ENCODE measurements at places on chromosomes 2 and 18.

GRCh38 chr2:32061973-32062861 lies 1.1 kb upstream of the SPAST start:
- no peak for DNase-seq

GRCh38 chr2:148726228-148726627 lies 81.7 kb downstream of the EPC2 start:
- no peak for DNase-seq

DNA sequence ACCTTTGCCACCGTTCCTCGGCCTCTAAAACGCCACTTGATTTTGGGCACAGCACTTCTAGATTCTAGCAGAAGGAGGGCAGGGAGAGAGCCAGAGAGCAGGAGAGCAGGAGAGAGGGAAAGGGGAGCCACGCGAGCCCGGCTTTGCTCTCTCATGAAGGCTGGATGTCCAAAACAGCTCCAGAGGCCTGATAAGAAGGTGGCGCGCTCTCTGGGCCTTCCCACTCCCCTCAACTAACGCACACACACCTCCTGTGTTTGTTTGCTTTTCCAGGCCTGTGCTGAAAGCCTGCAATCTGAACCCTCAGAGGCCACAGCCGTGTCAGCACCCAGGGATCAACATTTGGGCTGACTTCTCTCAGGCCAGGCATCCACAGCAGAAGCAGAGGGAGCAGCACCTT lies 184.8 kb upstream of the SOX11 start:
- DNase-seq, result no peak

GRCh38 chr18:27839141-27839540 lies 337.8 kb downstream of the CDH2 start:
- no peak for DNase-seq

- DNase-seq, result no peak
These were observed 145.2 kb upstream of the MMADHC start for GRCh38 chr2:149732730-149733290.

GRCh38 chr18:58893388-58894099 lies 28.9 kb downstream of the ZNF532 start:
- no peak for DNase-seq

GRCh38 chr2:18548621-18549020 lies 11.8 kb downstream of the RDH14 start:
- DNase-seq, result no peak

DNA sequence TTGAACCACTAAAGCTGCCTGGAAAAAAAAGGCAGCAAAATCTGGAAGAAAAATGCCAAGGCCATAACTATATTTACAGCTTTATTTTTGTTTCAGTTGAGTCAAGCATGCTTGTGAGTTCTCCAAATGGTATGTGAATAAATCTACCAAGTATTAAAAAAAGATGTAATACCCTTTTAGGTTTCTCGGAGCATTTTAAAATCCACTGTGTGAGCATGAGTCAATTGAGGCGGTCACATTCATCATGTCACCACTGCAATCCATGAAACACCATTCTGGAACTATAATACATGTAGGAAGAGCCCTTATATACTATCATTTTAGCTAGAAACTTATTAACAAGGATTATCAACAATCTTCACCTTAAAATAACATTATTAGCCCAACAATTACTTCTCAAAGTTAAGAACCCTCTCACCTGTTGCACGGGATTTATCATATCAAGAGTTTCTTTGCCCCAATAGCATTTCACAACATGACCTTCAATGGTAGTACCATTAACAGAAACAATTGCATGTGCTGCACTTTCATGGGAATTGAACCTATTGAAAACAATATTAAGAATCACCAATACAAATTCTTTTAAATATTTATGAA lies 24.2 kb upstream of the C2orf42 start:
- no peak for DNase-seq

GRCh38 chr2:85750587-85751575 lies 2.9 kb upstream of the ATOH8 start:
- peak; percentile 68 for DNase-seq

DNA sequence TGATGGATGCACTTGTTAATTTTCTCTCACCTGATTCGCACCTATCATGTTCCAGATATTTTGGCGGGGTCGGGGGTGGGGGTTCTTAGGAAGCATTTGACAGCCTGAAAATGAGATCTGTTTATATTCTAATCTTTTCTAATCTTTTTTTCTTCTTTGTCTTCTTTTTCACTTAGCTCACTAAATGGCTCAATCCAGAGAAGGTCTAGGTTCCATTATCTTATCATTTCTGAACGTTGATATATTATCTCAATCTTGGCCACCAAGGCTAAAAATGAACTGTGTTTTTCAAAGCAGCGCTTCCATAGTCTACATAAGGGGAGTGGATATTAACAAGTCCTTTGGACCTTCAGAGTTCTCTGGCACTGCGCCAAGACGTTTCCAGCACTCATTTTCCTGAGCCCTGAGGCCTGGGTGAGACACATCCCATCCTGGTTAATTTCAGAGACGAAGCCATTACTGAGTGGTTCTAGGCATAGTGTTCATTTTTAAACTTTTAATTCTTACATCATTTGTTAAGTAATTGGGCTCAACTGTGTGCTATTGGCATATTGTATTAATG lies 229.0 kb downstream of the SOX11 start:
- no peak for DNase-seq

DNA sequence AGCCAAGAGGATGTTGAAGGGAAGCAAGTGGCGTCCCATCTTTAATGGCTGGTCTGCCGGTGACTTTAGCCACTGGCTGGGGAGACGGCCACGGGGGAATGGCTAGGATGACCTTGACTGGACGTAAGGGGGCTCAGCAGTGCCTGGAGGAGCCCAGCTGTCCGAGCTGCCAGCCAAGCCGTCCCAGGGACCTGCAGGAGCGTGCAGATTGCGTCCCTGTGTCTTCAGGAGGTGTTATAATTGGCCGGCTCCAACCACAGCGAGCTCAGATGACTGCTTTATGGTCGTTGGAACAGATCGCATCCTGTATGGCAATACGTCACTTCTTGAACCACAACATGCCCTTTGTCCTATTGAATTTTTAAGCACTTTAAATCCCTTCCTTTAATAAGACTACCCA lies 204.6 kb downstream of the EIPR1 start:
- no peak for DNase-seq

DNA sequence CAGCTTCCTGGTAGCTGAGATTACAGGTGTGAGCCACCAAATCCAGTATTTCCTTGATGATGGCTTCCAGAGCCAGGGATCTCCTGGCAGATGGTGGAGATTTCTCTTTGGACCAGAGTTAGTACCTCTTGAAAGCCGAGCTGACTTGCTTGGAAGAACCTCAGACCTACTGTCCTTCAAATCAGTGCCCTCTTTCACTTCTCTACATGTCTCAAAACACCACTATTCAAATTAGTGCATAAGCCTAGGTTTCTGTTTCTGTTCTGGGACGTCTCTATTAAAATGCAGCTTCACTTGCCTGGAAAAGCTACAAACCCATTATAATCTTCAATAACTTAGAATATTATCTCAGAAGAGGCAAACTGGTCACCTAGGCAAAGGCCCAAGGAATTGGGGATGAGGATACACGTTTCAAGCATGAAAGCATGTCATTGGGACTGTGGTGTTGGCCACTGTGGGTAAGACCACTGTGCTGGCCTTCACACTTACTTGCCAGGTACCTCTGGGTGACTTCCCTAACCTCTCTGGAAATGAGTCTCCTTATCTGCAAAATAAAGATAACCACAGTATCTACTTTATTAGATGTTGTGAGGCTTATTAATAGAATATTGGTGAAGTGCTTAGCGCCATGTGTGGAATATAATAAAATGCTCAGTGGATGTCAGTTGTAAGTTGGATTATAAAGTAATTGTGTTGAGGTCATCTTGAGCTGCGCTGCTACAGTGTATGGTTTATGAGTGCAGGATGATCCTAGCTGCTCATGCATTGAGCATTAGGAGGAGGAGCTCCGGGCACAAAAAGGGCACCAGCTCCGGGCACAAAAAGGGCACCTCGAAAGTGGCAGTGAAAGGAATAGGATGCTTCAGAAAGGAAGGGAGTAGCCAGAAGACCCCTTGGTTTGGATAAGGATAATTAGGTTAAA lies 84.5 kb downstream of the DOCK10 start:
- DNase-seq, result no peak

GRCh38 chr2:105490956-105491355 lies 92.1 kb upstream of the FHL2 start:
- no peak for DNase-seq

DNA sequence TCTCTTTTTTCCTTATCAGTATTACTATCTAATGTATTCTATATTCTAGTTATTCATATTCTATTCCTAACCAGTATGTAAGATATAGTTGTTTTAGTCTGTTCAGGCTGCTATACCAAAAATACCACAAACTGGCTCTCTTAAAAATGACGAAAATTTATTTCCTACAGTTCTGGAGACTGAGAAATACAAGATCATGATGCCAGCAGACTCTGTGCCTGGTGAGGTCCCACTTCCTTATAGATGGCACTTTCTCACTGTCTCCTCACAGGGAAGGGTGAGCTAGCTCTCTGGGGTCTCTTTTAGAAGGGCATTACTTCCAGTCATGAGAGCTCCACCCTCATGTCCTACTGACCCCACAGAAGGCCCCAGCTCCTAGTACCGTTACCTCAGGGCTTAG lies 4.8 kb upstream of the ARHGAP15 start:
- DNase-seq, result no peak
